ENCODE measurements at places on chromosomes 5 and 9.

DNA sequence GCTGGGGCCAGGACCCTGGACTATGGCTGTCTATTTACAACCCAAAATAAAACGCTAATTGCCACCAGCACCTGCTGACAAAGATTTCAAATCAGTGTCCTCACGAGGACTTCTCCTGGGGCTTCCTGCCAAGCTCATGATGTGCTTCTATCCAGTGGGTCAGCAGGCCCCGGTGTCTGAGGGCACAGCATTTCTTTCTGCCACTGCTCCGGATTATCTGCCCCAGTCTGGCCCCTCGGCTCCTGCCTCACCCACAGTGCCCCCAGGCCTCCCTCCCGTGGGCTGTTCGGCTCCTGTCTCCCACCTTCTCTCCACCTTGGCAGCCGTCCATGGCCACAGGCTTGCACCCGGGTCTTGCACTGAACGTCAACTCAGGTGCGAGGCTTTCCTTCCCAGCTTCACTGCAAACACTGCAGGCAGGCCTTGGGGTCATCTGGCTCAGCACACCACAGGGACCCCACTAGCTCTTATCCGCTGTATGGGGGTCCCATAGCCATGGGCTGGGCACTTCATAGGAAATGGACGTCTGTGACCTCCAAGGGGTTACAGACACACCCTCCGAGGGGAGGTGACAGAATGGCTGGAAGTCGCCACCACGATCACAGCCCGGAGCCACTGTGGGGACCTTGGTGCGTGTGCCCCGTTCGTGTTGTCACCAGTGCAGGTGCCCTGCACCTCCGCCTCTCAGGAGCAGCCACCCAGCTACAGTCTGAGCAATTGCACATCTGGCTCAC is 43.8 kb upstream of the FCN1 start:
- DNase-seq, result peak; percentile 48

DNA sequence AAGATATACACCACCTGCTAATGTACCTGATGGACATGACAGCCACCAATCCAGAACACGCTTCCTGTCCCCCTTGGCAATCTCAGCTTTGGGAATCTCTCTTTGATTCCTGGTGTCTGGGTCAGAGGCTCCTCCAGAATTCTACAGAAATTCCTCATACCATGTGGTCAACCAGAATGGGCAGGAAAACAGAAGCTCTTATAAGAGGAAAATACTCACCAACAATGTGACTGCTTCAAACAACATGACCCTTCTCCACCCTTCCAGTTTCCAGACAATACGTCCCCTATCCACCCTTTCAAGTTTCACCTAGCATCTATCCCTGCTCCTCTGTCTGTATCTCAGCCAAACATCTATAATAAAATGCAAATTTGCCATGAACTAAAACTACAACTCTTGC is 247.2 kb downstream of the DENND1A start:
- DNase-seq, result no peak

GRCh38 chr9:117122102-117122501 is 292.8 kb downstream of the ASTN2 start:
- no peak for DNase-seq

- DNase-seq, result no peak
Observed at GRCh38 chr9:108117795-108118194, 628.2 kb upstream of the KLF4 start.

GRCh38 chr9:14325147-14325546 is 11.2 kb upstream of the NFIB start:
- DNase-seq, result no peak

- no peak for DNase-seq
Observed at GRCh38 chr5:120134944-120135343, 329.2 kb upstream of the PRR16 start.

DNA sequence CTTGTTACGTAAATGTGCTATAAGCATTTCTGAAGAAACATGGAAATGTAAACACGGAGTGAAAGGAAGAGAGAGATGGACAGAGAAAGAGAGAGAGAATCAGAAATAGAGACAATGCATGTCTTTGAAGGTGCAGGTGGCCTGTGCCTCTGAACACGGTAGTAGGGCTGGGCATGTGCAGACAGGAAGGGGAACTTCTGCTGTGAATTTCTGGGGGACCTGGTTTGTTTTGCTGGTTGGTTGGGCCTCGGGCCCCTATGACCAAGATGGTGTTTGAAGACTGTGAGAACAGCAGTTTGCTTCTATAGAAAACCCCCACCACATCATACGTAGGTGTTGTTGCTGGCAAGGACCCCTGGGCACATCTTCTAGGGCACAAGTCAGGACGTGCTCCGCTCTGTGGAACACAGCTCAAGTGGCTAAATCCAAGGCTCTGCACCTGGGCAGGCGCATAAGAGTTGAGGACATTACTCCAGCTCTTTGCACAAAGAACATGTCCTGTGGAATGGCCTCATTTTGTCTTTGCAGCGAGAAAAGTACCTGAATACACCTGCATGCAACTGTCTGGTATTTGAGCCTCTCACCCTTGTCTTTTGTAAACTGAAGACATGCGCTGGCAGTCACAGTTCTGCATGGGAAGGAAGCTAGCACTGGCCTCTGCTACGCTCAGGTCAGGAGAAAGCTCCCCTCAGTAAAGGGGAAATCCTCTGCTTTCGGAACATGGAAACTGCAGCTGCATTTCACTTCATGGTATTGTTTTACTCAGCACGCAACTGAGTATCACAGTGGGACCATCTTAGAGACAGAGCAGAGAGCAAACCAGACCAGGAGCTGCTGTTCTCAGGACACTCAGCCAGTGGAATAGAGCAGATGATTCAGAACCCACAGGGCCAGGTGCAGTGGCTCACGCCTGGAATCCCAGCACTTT is 2.7 kb downstream of the OR2V2 start:
- no peak for DNase-seq

DNA sequence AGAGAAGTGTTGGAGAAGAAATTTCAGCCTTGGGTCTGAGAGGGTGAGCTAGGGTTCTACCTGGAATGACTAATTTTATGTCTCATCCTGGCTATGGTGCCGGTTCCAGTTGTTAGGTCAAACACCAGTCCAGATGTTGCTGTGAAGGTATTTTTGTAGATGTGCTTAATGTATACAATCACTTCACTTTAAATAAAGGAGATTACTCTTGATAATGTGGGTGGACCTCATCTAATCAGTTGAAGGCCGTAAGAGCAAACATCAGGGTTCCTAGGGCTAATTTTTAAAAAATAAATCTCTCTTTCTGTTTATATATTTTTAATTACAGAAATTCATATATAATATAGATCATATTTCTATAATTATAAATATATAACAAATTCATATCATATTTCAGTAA is 90.5 kb upstream of the GDNF start:
- DNase-seq, result no peak

DNA sequence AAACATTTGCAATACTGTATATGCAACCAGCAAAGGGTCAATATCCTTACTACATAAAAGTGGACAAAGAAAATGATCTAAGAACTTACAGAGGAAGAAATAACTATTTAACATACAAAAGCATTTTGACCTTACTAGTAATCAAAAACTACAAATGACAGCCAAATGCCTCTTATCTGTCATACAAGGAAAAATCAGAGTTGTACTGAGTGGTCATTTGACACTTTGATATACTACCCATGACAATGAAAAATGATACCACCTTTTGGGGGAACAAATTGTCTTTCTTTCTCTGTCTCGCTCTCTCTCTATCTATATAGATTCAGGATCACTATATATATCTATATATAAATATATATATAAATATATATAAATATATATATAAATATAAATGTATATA is 50.4 kb upstream of the ZSWIM6 start:
- no peak for DNase-seq

DNA sequence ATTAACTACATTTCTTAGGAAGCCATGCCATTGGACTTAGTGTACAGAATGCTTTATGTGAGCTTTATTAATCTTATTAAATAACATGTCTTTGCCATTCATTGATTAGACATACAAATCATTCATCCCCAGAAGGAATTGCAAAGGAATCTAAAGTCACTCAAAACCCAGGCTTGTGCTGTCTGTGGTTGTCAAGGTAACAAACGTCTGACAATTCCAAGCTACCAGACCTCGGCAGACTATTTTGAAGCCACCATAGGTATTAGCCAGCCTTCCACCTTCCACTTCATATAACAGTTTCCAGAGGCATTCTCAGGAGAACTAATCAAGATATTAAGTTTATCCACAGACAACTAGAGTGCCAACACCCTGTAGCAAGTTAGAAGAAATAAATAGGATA is 135.2 kb upstream of the TUSC1 start:
- no peak for DNase-seq

GRCh38 chr5:65334077-65334476 is 147.6 kb downstream of the ADAMTS6 start:
- DNase-seq, result no peak

- DNase-seq, result no peak
Observed at GRCh38 chr9:88477300-88477751, 57.7 kb upstream of the NXNL2 start.

DNA sequence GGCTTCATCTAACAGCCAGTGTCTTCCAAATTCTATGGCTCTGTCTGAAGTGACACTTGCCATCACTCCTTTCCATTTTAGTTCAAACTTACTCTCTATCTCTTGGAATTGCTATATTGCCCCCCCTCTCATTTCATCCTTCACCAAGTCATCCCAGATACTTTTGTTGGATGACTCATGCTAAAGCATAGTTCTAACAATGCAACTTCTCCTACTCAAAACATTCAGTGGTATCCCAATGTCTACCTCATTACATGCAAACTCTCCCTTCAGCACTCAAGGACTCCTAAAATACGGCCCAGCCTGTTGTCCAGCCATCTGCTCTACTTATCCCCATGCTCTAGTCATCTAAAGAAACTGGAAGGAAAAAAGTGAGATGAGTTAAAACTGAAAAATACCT is 171.6 kb downstream of the RASEF start:
- DNase-seq, result no peak

DNA sequence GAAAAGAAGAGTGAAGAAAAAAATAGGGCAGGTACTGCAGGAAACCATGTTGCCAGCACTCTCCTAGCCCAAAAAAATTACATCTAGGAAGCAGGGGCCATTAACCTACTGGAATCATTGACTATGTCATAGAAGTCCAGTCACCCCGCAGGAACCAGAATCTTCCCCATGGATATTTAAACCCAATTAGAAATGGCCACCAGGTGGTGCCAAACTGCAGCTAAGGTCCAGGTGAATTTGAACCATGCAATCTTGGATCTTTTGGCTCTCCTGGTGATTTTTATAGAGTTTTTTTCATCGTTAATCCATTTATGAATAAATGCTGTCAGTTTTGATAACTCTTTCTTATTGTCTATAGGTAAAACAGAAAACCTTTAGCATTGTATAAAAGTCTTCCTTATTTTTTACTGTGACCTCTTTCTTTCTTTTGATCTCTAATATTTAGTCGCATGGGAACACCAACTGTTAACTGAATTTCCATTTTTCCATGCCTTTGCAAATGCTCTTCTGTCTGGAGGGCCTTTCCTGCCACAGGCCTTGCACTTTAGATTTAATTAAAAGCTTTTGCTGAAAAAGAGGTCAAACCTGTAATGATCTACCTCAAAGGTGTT is 147.5 kb upstream of the FGF10 start:
- DNase-seq, result no peak

DNA sequence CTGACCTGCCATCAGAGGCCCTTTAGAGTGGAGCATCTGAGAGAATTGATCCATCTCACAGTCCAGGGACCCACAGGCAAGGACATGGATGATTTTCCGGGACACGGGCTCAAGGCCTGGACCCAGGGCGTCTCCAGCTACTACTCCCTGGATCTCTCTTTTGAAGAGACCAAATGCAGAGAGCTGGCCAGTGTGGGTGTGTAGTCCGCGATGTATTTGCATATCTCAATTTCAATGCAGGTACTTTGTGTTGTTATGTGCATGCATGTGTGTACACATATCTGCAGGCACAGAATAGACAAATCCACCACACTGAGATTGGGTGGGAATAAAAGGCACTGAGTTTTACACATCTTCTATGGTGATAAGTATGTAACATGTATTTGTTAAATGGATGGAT is 30.8 kb upstream of the ASTN2 start:
- DNase-seq, result no peak

DNA sequence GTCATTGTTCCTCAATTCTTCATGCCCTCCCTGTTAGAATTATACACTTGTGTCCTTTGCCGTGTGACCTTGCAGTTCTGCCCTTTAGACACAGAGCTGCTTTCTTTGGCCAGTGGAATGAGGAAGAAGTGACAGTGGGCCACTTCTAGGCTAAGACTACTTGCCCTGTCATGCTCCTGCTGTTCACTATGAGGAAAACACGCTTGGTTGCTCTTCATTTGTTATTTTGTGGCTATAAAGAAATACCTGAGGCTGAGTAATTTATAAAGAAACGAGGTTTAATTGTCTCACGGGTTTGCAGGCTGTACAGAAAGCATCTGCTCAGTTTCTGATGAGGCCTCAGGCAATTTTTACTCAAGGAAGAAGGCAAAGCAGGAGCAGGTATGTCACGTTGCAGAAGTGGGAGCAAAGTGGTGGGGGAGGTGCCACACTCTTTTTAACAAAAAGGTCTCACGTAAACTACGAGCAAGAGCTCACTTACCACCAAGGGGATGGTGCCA is 279.1 kb upstream of the DMAC1 start:
- DNase-seq, result no peak

GRCh38 chr9:5630081-5630507 is 1.2 kb downstream of the RIC1 start:
- DNase-seq, result no peak

DNA sequence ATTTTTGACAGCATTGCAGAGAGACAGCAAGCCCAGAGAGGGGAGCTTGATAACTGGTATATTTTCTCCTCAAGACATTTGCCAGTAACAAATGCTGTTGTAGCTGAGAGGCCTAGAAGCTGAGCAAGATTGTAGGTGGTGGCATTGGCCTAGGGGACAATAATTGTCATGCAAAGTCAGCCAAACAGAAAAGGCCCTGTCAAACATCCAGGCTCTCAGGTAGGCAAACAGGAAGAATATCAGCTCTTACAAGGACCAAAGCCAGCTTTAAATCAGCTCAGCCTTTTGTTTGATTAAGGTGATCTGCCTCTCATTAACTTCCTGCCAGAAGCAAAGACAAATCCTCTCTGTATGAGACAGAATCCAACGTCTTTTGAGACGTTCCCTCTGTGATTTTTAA is 29.7 kb upstream of the BARX1 start:
- no peak for DNase-seq

DNA sequence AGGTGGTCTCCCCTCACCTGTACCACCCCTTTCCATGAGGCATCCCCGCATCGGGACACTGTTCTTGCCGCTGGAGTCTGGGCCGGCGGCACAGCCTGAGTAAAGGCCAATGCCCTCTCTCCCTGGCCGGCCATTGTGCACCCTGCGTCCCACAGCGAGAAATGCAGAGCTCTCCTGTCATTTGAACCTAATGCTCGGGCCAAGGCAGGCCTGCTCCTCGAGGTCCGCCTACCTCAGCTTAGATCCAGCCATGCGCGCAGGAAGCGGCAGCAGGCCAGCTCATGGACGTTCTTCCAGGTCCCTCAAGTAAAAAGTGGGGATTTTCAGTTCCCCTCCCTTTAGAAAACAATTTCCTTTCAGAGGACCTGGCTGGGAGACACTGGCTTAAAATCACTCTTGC is 135.0 kb downstream of the HSD17B3 start:
- DNase-seq, result no peak

Data from breast epithelium (tissue), 4 donors.